ENCODE measurements at places on chromosomes 7 and 10.

DNA sequence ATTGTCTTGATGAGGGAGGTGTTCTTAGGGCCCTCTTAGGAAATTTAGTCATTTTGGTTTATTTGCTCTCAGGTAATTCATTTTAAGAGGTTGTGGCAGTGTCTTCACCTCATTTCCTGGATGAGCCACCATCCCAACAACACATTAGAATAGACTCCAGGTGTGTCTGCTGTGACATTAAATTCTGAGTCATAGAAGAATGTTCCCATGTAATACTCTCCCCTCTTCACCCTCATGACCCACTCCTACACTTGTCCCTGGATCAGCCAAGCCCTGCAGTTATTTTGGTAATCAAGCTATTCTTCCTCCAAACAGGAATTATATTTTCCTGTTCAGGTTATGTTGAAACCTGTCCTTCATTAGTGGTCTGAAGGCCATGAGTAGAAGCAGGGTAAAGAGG lies 944.1 kb downstream of the SORCS3 start:
- DNase-seq, result no peak

DNA sequence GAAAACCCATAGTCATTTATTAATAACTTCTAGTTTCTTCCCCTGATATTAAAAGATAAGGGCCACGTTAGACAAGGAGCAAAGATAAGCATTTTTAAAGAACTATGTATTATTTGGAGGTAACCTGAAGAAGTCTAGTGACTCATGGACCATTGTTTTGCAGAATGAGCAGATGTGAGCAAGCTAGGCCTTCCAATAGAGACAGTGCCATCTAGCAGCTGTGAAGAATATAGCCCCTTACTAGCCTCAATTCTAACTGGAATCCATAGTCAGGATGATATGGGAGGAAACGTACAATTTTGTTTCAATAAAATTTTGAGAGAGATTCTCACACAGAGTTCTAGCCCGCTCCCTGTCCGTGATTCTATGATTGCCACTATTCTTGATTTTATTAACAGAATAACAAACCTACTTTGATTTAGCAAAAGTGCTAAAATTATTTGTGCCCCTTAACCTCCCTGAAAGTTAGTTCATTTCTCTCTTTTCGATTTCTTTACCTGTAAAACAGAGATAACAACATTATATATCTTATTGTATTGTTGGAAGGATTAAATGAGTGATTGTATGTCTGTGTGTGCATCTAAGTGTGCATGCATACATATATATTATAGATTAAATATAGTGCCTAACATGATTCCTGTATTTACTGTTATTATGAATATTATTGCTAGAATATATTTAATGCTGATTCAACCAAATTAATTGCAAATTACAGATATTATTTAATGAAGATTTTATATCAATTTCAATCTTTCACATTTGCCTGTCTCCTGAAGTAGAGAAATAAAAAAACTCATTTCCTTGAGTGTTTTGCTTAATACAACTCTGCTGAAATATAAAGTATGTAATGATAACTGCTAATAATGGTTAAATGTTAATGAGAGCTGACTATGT lies 22.7 kb downstream of the FAM237B start:
- DNase-seq, result peak; percentile 83

GRCh38 chr7:106865130-106866041 lies at the start of gene PIK3CG:
TSS of gene PIK3CG (plus strand) at chr7:106865282. CDS start at chr7:106867562, 2,280 bp downstream.
- no peak for DNase-seq

DNA sequence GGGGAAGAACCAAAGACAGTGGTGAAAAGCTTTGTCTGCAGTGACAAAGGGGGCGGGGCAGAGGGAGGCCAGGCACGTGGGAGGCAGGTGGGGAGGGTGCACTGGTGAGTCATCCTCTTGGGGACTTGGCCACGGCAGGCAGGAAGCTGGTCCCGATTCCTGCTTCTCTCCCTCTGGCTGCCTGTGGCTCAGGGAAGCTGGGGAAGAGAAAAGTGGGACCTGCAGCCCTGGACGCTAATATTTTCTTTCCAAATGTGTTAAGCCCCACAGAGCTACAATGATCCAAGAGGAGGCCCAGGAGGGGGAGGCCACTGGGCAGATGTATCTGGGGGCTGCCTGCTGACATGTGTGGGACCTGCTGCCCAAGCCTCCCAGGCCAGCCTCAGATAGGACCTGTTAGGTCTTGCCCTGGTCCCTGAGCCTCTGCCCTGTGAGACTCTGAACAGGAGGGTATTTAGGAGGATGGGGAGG lies 231.8 kb downstream of the KCNMA1 start:
- DNase-seq, result peak; percentile 89

- no peak for DNase-seq
Measured at GRCh38 chr10:17918187-17918903, 33.4 kb upstream of the SLC39A12 start.

GRCh38 chr7:65962033-65962432 lies 20.0 kb downstream of the GUSB start:
- DNase-seq, result no peak

GRCh38 chr7:43648473-43649406 lies 65.8 kb downstream of the STK17A start:
- peak; percentile 43 for DNase-seq

DNA sequence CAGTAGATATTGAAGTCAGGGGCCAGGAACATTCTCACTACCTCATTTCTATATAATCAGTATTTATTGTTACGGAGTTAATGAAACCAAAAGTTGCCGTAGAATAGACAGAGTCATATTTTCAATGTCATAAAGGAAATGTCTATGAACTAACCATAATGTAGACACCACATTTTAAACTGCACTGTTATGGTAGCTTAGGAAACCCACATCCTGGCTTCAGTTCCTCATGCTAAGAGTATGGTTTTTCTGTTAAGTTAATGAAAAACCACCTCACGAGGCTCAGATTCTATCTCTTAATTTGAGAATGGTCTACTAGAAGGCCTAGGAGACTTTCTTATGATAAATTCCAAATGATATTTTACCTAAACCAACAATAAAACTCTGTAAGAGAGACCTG lies 166.5 kb downstream of the TMEM26 start:
- no peak for DNase-seq

Measured in GM03348 (cell line).